EH (cell line): ENCODE measurements at places on chromosomes 11 and 22.

- DNase-seq = no peak
Measured at GRCh38 chr11:84091212-84091986, 805.2 kb upstream of the CCDC90B start.

- no peak for DNase-seq
Measured at GRCh38 chr11:11728386-11728785, 106.6 kb upstream of the GALNT18 start.

DNA sequence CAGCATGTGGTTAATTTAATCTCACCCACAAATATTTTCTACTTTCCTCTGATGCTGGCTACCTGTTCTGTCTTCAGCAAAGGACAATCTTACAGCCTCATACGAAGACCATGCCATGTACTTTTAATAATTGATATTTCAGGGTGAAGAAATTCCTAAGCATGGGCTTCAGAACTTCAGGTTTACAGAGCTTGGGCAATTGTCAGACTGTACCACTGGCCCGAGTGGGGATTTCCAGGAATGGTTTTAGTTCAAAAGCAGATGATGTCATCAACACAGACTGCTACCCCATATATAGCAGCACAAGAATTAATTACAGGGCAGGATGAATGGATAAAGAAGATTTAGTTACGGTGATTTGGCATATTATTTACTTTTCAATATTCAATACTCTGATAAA lies 171.8 kb downstream of the ETS1 start:
- DNase-seq = no peak

- DNase-seq = peak; percentile 3
Measured at GRCh38 chr11:118338637-118339061, 3.9 kb downstream of the CD3D start.

DNA sequence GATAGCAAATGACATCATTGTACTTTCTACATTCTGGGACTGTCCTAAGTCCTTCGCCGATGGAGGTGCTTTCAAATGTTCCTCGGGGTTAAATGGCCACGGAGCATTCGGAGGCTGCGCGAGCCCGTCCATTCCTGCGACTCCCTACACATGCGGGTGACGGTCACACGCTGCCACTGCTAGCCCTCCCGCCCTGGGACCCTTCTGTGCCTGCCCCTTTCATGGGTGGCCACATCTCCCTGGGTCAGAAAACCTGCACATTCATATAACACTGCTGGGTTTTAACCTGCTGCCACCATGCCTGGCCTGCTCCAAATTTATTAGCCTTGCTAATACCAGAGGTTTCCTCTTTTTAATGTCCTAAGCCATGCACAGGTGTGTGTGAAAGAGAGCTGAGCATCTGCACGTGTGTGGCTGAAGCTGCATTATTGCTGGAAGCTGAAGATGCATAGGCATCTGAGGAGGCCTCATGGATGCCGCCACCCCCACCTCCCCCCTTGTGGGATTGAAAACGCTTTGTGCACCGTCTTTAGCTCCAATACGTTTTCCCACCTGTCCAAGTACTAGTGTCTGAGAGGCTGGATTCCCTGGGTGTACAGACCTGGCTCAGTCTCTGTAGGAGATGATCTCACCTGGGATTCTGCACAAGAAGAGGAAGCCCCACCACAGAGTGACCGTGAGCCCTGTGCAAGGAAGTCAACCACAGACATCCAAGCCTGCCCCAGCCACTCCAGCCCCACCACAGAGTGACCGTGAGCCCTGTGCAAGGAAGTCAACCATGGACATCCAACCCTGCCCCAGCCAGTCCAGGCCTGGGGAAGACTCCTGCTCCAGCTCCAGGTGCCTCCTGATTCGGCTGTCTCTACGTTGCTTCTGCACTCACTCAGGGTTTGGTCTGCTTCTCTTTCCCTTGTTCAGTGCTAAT lies 626.4 kb downstream of the BRD1 start:
- DNase-seq = no peak

- no peak for DNase-seq
Measured at GRCh38 chr11:72238492-72239312, 5.3 kb downstream of the PHOX2A start.

DNA sequence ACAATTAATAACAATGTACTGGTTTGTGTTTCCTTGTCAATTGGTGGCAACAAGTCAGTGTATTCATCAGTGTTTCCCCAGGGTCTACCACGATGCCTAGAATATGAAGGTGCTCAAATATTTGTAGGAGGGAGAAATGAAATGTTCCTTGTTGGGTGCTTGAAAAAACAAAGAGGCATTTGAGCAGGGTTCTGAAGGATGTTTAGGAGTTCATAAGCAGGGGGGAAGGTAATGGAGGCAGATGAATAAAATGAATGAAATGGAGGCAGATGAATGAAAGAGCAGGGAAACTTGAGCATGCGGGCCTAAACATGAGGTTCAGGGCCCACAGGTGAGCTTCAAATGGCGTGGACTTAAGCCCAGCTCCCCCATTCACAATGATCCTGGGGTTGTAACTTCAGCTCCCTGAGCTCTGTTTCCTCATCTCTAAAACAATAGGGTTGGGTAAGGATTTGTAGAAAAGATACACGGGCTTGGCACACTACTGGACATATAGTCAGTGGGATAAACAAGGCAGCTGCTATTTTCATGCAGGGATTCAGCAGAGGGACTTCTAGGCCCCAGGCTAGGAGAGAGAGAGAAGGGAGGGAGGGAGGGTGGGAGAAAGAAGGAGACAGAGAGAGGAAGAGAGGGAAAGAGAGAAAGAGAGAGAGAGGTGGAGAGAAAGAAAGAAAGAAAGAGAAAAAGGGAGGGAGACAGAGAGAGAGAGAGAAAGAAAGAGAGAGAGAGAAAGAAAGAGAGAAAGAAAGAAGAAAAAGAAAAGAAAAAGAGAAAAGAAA lies 73.7 kb downstream of the MN1 start:
- DNase-seq = no peak

DNA sequence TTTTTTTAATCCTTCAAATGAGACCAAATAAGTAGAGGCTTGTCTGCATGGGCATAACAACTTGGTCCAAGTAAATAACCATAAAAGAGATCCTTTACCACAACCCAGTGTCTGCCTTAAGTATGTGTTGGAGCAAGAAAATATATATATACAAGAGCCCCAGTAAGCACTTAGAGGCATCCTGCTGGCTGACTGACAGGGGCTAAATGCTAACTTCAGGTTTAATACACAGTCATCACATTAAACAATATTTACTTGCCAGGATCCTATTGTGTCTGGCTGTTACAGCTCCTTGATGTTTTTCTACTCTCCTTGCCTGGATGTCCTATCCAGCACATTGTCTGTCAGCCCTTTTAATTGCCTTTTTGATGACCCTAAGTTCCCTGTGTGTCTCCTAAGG lies 37.5 kb upstream of the MMP20 start:
- DNase-seq = no peak

DNA sequence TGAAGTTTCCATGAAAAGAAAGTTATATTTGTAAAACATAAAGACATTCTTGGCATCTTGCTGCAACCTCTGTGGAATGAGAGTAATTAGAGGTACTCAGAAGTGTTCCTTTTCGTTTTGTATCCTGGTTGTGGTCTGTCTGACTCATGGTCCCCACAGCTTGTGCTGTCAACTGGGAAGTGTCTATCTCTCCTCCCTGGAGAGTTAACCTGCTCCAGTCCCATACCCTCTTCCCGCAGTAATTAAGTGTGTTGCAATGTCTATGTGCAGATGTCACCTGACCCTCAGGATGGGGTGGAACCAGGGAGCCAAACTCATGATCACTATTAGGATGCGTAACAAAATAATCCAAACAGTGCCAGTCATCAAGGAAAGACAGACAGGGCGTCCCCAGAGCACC lies 23.0 kb upstream of the ZDHHC13 start:
- peak; percentile 73 for DNase-seq

DNA sequence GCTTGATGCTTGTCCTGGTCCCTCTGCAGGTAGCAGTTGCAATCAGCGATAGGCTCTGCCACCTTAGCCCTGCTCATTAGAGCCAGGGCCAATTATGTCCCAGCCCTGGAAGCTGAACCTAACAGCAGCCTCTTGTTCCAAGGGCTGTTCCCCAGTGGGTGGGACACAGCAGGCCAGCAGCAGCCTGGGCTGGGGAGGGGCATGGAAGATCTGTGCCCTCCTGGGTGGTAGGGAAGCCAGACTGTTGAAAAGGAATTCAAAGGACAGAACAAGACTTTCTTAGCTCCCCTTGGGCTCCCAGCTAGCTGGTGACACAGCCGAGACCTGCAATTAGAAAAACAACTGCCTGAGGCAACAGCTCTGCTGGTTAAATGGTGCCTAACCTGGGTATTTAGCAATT lies 17.4 kb downstream of the DRD2 start:
- no peak for DNase-seq

- DNase-seq = no peak
Measured at GRCh38 chr11:44593251-44593650, 27.8 kb downstream of the CD82 start.

- DNase-seq = peak; percentile 10
Measured at GRCh38 chr11:66851698-66852465, 5.0 kb upstream of the LRFN4 start.

DNA sequence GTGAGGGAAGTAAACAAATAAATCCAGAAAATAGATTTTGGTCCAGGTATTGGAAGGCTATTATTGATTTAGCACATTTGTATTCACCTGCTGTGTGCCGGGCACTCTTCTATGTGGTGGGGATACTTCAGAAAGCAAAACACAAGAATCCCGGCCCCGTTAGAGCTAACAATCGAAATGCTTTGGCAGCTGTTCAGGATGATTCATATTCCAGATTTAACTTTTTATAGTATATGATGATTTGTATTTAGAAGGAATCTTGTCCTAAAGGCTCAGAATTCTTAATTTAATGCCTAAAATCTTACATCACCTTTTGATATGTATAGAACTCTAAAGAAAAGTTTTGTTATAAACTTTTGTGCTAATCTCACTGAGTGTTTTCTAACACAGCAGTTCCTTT lies 28.0 kb downstream of the ZC3H12C start:
- DNase-seq = peak; percentile 74

- peak; percentile 11 for DNase-seq
Measured at GRCh38 chr11:45021001-45021400, 70.3 kb upstream of the TP53I11 start.

DNA sequence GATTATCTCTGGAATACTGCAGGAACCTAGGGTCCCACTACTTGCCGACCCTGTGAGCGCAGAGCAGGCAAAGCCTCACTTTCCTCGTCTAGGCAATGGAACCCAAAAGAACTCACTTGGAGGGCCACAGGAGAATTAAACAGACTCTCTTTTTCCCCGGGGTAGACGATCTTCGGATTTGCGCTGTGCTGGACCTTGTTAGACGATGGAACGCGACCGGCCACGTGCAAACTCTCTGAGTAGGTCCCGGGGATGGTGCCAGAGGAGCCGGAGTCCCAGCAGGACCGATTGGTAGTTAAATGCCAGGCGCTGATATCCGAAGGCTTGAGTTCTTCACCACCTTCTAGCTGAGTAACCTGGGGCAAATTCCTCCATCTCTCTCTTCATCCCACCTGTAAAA lies 1.0 kb upstream of the SLC1A2 start:
- no peak for DNase-seq

GRCh38 chr11:84817998-84818397 lies 809.1 kb downstream of the DLG2 start:
- DNase-seq = peak; percentile 34

- no peak for DNase-seq
Measured at GRCh38 chr11:18865951-18866350, 73.3 kb downstream of the MRGPRX1 start.

GRCh38 chr22:44664149-44664548 lies 37.9 kb upstream of the PRR5 start:
- peak; percentile 68 for DNase-seq

DNA sequence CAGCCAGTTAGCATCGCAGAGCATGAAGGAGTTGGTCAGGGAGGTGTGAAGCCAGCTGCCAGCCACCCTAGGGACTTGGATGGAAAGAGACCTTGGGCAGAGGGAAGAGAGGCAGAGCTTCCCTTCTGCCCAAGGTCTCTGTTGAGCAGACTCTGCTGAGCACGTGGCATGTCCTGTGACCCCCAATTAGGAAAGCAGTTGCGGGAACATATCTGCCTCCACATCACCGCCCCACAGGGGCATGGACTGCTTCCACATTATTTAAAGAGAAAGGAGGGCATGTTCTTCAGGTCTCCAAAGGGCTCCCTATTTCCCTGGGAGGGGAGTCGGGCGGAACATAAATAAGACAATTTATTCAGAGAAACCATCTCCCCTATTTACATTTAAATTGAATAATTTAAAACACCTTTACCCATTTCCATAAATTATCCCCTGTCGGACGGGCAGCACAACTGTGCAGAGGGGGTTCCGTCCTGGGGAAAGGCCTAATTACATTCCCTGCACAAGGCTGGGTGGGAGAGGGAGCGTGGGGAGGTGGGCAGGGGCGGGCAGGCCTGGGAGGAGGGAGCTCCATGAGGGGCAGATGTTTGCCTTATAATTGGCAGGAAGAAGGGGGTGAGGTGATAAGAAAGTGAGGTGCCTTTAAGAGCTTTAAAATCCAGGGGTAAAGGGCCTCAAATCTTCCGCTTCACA lies 88.8 kb upstream of the THY1 start:
- DNase-seq = no peak

DNA sequence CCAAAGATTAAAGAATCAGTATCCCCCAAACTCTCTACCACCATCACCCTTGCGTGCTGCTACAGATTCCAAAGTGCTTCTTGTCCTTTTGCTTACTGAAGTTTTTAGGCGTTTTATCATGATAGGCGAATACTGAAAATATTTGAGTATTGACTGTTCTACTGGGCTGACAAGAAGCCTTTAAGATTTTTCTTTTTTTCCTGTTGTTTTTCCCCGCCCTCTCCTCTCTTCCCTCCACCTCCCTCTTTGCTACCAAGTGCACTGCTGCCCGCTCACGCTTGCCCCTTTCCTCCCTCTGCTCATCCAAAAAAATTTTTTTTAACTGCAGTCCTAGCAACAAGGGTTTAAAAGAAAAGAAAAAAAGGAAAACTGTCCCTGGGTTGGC lies 679 bp downstream of the SPCS2 start:
- peak; percentile 64 for DNase-seq

DNA sequence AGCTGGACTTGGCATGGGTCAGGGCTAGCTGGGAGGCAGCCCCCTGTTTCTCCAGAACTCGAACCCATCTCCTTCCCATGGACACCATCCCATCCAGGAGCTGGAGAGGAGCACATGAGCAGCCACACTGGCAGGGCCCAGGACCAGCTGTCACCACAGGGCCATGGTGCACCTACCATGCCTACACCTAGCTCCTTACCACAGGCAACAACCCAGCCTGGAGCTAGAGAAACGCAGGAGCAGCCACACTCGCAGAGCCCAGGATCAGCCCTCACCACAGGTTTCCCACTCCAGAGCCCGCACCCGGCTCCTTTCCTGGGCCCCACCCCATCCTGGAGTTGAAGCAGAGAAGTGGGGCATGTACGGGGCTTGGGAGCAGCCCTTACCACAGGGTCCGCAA lies 50.2 kb downstream of the GAB4 start:
- no peak for DNase-seq

DNA sequence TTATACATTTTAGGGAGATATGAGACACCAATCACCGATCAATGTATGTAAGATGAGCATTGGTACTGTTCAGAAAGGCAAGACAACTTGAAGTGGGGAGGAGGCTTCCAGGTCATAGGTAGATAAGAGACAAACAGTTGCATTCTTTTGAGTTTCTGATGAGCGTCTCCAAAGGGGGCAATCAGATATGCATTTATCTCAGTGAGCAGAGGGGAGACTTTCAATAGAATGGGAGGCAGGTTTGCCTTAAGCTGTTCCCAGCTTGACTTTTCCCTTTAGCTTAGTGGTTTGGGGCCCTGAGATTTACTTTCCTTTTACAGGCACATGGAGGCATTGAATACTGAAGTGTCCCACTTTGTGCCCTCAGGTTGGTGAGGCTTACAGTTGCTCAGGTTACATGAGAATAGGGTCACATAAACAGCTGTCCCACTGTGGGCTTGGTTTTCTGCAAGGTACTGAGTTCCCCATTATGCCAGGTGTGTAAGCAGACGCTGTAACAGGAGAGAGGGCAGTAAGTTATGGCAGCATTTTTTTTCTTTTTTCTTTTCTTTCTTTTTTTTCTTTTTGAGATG lies 129.8 kb upstream of the SERPIND1 start:
- DNase-seq = no peak
